ENCODE measurements at places on chromosomes 5 and 9. TPM values are rescaled to one million over a fixed set of nuclear protein-coding genes. Genes with fewer than 3 reads are reported as not detected.

The SH3GL2 gene
- total RNA-seq, result not detected

- DNase-seq, result no peak
Measured at GRCh38 chr9:133953976-133954709, 38.0 kb downstream of the VAV2 start.

GRCh38 chr5:40356248-40356647, 323.5 kb upstream of the PTGER4 start:
- DNase-seq, result no peak

DNA sequence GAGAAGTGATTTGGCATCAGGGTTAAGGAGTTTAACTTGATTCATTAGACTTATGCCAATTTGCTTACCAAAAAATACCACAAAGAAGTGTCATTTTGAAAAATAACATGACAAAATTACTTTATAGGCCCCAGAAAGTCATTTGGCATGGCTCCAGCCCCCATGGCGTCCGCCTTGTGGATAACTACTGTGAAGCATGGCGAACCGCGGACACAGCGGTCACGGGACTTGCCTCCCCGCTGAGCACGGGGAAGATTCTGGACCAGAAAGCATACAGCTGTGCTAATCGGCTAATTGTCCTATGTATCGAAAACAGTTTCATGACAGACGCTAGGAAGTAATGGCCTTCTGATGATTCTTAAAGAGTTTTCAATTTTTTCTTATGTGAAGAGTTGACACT, 35.4 kb upstream of the TGFBR1 start:
- no peak for DNase-seq

The HTR1A gene
- total RNA-seq, result not detected

DNA sequence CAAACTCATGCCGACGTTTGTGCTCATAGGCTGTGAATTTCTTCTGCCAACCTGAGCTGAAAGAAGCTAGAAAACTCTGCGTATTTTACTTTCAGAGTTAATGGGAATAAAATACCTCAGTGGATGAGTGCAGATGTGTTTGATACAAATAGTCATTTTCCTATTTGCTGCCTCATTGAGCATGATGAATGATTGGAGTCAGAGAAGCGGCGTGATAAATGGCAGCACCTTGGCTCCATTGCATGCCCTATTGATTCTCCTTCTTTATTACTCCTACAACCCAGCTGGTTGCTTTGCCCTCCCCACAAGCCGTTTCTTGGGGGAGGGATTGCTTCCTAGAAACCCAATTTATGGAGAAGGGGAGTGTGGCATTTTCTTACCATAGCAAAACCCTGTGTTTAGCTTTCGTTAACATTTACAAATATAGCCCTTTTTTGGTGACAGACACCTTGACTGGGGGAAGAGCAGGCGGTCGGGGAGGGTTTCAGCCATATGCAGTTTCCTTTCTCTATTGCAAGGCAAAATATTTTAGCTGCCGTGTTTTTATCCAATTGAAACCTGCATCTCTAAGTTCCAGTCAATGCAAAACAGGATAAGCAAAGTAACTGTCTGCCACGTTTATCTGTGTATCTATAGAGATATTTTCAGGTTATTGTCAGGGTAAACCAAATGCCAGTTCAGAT, 93.1 kb upstream of the TBCA start:
- no peak for DNase-seq

DNA sequence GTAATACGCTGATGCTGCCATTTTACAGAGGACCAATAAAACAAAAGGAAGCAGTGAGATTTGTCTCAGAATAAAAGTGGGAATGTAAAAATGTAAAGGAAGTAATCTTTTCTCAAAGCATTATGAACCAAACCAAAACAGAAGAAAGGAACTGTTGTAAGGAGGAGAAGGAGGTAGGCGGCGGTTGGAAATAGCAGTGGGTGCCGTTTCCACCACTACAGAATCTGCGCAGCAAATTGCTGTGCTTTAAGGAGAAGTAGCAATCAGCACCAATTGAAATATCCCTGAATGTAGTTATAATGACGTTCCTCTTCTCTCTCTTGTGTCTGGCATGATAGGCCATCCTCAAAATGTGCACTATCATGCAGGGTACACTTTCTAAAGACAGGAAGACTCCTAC, 455.1 kb upstream of the TLE4 start:
- no peak for DNase-seq

DNA sequence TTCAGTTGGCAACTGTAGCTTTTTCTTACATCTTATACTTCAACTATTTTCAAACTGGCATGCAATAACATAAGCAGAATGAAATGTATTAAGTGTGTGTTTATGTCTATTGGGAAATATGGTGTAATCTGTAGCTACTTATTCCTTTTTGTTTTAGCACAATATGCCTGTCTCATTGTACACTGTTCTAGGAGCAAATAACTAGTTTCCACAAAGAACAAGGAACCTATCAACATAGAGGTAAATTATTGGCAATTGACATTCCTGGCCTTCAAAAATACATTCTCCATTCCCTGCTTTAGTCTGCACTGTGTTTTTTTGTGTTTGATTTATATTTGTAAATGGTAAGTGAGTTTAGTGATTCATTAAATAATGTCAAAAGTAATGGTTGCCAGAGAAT, 75.7 kb downstream of the FBXL7 start:
- DNase-seq, result no peak

The MARCOL gene
- not detected for total RNA-seq

The PTPDC1 gene
- total RNA-seq, result 5.1 TPM

The FBP1 gene
- 1.4 TPM for total RNA-seq

DNA sequence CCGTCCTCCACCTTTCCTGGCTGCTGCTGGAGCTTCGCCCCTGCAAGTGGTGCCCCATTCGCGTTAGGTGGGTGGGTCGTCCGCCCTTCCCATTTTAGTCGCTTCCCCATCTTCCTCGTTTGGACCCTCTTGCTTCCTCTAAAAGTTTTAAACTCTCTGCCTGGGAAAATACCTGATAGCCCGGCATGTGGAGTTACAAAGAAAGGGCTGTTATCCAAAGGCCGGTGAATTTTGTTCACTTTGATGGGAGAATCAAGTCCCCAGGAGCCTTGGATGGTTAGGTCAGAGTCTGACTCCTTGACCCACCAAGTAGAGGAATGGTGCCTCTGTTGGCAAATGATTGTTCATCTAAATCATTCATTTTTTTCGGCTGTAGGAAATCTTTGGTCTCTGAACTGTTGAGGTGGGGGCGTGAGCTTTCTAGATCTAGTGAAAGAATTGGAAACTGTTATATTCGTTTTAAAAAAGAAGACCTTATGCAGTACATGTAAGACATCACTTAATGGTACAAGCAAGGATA, 29.5 kb upstream of the APC start:
- no peak for DNase-seq

DNA sequence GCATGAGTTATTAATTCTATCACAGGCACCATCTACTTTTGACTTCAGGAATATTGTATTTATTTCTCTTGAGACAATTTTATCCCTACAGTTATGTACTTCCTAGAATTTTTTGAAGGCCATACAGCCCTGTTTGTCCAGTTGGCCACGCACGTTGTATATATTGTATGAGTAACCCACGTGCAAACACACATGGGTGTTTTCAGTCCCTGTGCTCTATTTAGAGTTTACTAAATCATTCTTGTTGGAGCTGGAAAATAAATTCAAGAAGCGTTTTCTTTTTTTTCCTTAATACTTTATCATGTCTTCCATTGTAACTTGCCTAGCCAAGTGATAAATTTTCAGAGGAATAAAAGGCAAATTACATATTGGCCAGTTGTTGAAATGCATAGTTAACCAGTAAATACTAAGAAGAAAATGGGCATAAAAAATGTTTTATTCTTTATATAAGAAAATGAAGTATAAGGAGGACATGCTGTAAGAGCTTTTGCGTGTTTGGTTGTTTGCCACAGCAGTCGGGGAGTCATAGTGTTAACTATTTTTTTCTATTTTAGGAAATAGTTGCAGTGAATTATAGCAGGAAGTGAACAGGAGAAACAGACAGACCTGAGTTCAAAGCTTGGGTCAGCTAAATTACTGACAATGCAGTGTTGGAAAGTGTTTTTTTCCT, 86.4 kb upstream of the MINAR2 start:
- DNase-seq, result no peak

The ZDHHC11 gene
- 8.1 TPM for total RNA-seq

GRCh38 chr5:87099968-87100367, 167.7 kb upstream of the RASA1 start:
- DNase-seq, result no peak

The RAPGEF1 gene
- 109 TPM for total RNA-seq

The EQTN gene
- not detected for total RNA-seq

The SOWAHA gene
- total RNA-seq, result not detected
